ENCODE measurements at places on chromosomes 2 and 18. TPM values are rescaled to one million over a fixed set of nuclear protein-coding genes. Genes with fewer than 3 reads are reported as not detected.

DNA sequence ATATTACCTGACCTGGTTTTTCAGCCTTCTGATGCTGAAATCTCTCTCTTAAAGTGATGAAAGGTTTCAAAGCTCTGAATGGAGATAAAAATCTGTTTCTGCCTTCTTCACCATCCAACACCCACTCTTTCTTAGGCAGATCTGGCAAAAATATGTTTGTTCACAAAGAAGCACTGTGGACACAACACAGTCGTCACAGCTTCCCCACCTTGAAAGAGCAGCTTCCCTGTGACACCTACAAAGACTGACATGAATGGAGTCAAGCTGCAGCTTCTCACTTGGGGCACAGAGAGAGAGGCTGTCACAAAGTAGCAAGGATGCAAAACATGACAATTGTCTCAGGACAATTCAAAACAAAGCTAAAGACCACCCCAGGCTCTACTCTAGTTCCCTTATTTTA is 86.5 kb downstream of the ICOS start:
- DNase-seq: no peak

GRCh38 chr2:207334624-207335371 is 169.1 kb upstream of the KLF7 start:
- peak; percentile 53 for DNase-seq

GRCh38 chr2:108167699-108168098 is 72.1 kb upstream of the SULT1C3 start:
- no peak for DNase-seq

DNA sequence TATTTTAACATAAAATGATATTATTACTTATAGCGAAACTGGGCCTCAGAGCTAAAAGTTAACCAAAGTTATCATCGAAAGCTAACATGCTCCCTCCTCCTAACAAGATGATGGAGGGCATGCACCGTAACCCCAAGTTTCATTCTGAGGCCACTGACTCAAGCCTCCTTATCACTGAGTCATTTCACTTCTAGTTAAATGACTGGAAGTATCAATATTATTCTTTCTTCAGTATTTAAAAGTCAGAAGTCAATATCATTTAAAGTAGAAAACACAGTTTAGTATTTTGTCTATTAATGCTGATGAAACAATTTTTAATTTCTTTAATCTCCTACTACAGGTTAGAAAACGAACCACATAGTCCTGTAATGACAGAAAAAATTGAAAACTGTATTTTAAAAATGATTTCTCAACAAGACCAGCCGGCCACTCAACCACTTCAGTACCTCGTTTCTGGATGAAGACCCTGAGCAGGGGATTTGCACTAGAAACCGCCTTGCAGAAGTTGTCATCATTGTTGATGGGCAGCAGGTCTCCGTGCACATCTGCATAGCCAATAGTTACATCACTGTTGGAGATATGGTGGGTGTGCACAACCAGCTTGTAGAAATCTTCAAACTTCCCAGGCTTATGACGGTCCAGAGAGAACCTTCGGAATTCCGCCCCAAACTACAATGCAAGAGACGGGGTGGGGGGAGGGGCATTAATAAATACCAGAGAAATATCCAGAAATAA is 44.9 kb downstream of the PARD6G start:
- DNase-seq: no peak

DNA sequence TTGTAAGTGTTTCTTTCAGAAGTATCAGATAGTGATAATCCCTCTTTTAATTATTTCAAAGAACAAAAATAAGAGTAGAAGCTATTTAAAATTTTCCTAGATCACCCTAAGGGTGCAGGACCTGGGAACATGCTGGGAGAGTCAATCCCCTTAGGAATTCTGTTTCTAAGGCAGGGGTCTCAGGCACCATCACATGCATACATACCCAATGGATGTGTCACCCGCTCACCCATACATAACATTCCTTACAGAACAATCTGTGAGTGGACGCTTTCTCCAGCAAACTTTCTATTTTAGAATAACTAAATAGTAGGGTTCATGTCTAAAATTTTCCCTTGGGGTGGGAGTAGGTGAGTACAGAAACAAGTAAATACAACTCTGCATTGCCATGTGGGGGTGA is 8.4 kb downstream of the DSEL start:
- DNase-seq: no peak

DNA sequence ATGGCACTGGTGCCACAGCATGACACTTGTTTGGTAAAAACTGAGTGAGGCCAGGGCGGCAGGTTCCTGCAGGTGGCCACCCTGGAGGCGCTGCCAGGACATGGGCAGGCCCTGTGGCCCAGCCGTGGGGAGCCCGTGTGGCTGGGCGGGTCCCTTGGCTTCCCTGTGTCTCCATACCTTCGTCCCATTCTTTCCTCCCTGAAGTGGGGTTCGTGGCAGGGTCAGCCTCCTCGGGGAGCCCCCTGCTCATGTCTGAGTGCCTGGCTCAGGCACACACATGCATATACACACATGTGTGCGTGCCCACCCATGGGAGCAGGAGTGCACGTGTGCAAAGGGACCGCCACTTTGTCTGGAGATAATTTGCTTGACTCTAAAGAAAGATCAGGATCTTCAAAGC is 86.5 kb upstream of the HDAC4 start:
- DNase-seq: no peak

- DNase-seq: peak; percentile 91
Observed at GRCh38 chr2:27428978-27429541, 629 bp downstream of the NRBP1 start.

DNA sequence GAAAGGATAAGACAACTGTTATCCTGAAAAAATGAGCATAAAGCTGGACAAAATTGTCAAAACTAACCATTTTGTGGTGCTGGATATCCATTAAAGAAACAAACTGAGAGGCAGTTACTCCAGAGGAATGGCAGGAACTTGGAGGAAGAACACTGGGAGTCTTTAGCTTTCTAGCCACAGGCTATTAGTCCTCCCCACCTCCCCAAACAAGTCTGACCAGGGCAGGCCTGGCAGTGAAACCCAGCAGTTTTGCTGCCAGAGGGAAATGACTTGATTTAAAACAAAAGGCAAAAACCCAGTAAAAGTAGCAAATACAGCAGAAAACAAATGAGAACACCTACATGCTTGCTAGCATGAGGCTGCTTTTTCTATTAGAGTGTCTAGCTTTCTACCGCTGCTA is 34.9 kb downstream of the OSBPL1A start:
- DNase-seq: no peak

DNA sequence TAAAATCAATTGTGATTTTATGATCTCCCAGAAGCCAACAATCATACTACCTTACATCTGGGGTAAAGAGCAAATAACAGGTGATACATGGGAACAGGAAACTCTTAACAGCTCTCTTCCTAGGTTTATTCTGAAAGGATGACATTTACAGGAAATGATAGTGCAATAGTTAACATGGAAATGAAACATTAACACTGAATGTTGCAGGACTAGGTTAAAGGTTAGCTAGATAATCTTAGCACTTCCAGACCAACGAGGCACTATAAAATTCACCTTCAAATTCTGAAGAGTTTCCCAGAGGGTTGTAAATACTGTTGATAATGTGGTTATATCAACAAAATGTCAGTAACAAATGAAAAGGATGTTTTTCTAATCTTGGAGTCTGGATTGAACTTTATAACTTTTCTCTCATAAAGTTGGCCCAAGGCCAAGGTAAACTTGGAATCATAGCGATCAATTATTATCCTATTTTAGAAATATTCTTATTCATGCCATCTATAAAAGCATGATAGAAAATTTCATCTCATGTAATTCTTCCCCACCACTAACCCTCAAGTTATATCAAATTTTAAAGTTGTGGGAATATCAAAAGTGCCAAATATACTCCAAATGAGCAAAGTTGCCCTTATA is 32.9 kb upstream of the GCG start:
- DNase-seq: no peak

GRCh38 chr2:28521663-28522062 is 25.8 kb downstream of the PLB1 start:
- peak; percentile 26 for DNase-seq

GRCh38 chr2:160399880-160400279 is 93.7 kb downstream of the RBMS1 start:
- no peak for DNase-seq

GRCh38 chr2:147634826-147635225 is 210.0 kb upstream of the ACVR2A start:
- DNase-seq: no peak

DNA sequence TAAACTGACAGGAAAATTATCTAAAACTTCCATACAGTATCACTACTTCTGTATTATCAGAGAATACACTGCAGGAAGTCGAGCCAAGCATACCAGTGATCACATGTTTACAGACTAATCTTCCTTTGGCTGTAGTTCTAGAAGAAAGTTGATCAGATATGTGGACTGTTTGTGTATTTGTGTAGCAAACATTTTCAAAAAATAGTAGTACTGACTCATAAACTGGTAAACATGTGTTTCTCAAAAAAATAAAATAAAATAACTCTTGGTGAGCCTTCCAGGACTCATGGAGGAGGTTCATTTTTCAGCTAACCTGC is 148.9 kb upstream of the SLC39A10 start:
- DNase-seq: no peak

DNA sequence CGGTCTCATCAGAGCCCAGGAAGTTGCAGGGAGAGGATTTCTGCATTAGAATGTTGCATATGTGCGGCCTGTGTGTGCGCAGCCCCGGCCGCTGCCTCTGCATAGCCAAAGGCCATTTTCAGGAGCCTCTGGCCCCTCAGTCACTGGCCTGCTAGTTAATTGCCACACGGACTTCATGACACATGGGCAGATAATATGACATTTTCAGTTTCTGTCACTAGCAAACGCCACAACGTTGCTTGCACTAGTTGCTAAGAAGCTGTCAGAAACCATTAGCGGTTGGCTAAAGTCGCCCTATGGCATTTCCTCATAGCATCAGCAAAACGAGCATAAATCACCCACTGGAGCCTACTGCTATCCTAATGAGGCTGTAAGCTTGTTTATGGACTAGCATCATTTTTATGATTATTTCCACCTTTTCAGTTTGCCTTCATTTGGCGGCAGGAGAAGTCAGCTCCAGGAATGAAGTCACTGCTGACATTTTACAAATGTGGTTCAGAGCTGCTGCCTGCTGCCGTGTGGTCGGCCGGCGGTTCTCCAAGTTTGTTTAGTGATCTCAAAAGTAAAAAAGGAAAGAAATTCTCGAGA is 73.7 kb downstream of the MEIS1 start:
- peak; percentile 61 for DNase-seq

DNA sequence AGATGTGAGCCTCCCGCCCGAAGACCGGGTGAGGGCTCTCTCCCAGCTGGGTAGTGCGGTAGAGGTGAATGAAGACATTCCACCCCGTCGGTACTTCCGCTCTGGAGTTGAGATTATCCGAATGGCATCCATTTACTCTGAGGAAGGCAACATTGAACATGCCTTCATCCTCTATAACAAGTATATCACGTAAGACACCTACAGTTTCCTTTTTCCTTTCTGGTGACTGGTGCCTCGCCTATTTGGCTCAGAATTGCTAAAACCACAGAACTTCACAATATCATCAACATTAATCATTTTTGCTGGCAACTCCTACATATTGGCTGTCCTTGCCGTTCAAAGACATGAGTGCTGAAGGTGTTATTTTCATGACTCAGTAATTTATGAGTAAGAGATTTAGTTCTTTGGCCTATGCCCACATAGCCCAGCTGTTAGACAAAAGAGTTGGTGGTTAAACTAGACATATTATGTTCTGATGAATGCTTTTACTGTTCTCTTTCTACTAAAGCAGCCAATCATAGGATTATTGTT is 2.2 kb downstream of the STAMBP start:
- no peak for DNase-seq

GRCh38 chr2:12982149-12982584 is 265.4 kb downstream of the TRIB2 start:
- peak; percentile 25 for DNase-seq

GRCh38 chr2:221572219-221572820 is at the start of gene EPHA4:
EPHA4 (minus strand) TSS chr2:221572304; CDS start chr2:221572248, 56 bp downstream.
- DNase-seq: peak; percentile 89

DNA sequence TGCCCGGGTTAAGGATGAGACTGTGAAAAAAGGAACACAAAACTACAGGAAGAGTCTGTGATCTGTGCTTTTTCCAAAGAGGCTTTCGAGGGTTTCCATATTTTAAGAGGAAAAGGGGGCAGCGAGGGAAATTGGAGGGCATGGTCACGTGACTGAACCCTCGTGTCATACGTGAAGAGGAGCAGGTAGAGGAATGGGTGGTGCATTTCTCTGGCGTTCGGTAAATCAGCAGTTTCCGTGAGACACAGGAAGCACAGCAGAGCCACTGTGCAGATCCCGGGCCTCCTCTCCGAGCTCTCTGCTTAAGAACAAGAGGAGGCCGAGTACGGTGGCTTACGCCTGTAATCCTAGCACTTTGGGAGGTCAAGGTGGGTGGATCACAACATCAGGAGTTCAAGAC is 219.7 kb downstream of the NDUFA10 start:
- DNase-seq: peak; percentile 0

GRCh38 chr2:16014041-16014787 is 73.9 kb downstream of the MYCN start:
- DNase-seq: peak; percentile 51

The SMYD5 gene
- 3.5 TPM for total RNA-seq

The FNDC4 gene
- 0.89 TPM for total RNA-seq

The SCN7A gene
- 40.8 TPM for total RNA-seq

The KRTCAP3 gene
- 42.0 TPM for total RNA-seq

The COMMD1 gene
- total RNA-seq: 39.1 TPM

The INHBB gene
- 7.2 TPM for total RNA-seq

The NETO1 gene
- not detected for total RNA-seq
